ENCODE measurements at places on chromosomes 2 and 18.

DNA sequence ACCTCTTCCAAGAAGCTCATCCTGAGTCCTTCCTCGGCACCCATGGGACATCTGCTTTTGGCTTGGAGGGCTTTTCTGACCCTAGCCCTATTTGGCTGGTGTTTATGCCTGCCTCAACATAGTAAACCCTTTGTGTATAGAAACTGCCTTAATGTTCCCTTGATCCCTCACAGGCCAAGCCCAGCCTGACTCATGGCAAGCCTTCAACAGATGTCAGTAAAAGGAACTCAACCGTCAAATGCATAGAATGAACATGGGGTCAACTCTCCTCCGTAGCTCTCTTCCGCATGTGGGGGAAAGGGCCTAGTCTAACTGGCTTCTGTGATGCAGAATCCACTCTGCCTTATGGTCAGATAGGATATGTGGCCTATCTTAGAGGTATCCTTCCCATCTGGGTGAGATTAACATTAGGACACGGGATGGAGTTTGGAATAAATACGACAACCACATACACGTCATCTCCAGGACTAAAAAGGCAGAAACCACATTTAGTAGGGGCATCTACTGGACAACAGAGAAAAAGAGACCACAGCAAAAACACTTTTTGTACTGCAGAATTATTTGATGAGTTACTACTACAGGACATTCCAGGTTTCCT lies 2.5 kb upstream of the NPAS2 start:
- DNase-seq, result no peak

GRCh38 chr18:31039426-31039825 lies 3.1 kb downstream of the DSC3 start:
- no peak for DNase-seq

- no peak for DNase-seq
Measured at GRCh38 chr2:187148059-187148714, 299.2 kb upstream of the ZSWIM2 start.

DNA sequence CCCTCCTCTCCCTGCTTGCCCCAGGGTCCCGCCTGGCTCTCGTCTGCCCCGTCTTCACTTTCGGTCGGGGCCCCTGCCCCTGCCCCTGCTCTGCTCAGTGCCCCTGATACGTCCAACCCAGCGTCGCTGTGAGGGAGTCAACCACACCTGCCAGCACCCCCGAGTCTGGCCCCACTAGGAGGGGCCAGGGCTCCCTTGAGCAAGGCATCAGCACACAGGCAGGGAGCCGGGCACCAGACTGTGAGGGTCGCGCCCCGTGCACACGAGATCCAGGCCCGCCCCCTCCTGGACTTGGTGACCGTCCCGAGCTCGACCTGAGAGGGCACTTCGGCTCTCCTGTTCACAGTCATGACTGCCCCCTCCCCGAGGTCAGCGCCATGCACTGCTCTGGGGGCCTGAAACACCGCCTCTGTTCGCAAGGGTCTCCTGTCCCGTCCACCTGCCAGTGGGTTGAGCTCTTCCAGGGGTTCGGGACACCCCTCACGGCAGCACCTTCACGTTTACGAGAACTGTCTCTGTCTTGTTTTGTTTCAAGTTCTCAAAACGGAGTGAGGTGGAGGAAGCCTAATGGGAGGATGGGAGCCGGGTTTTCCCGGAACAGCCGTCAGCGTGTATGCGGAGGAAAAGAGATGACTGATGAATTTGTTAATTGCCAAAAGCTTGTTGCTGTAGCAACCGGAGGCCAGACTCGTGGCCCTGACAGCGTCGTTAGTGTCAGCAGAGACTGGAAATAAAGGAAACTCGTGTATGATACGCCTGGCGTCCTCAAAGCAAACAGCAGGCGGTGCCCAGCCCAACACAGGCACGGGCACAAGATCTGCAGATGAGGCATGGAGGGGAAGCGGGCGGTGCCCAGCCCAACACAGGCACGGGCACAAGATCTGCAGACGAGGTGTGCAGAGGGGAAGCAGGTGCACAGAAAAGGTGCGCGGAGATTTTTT lies 48.2 kb upstream of the KCNG2 start:
- DNase-seq, result peak; percentile 41

GRCh38 chr18:22915337-22915736 lies 17.8 kb upstream of the RBBP8 start:
- DNase-seq, result no peak

- DNase-seq, result no peak
Measured at GRCh38 chr2:160838691-160839090, 321.5 kb upstream of the TANK start.

DNA sequence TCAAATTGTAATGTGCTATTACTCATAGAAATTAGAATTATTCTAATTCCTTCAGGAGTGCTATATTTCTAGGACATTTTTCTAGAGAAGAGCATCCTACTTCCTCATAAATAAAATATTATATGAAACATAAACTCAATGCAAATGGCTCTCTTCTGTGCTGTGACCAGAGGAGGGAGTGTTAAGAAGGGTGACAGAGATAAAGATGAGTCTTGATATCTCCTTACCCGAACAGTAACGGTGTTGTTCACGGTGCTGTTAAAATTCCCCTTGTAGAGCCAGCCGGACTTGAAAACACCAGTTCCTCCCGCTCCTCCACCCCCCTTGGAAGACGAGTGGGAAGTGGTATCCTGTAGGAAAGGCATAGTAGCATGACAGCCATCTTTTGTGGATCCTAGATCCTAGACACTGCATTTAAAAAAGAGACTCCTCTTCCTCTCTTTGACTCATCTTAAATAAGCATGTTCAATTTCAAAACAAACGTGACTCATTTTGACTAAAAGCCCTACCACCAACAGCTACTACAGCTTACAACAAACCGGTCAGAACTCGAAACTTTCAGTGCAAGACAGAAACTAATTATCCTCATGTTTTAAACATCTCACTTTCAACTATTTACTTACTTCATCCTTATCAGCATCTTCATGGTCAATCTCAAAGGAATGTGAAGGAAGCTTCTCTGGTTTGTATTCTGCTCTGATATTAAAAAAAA lies 156.3 kb downstream of the DOCK10 start:
- no peak for DNase-seq

DNA sequence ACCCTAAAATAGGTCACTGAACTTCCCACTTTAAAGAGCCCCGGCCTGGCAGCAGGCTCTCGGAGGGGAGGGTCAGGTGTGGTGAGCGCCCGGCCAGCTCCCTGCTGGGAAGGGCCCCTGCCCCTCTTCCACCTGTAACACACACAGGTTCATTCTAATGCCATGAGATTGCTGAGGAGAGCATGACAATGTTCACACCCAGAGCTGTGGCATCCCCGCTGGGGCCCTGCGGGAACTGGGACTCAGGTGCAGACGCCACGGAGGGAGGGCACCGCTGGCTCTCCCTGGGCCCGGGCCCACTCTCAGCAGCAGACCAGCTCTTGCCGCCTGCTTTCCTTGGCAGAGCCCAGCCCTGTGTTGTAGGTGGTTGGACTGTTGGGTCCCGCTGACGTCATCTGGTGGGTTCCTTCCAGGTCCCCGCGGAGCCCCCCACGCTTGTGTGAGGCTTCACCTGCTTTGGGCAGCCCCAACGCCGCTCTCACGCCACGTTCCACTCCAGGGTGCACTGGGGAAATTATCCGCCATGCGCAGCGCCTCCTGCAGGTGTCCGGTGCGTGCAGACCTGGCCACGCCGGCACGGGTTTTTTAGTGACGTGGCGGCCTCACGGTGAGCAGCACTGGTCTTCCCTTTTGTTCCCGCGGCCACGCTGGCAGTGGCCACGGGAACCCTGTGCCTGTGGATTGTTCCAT lies 50.4 kb upstream of the KCNG2 start:
- DNase-seq, result no peak

DNA sequence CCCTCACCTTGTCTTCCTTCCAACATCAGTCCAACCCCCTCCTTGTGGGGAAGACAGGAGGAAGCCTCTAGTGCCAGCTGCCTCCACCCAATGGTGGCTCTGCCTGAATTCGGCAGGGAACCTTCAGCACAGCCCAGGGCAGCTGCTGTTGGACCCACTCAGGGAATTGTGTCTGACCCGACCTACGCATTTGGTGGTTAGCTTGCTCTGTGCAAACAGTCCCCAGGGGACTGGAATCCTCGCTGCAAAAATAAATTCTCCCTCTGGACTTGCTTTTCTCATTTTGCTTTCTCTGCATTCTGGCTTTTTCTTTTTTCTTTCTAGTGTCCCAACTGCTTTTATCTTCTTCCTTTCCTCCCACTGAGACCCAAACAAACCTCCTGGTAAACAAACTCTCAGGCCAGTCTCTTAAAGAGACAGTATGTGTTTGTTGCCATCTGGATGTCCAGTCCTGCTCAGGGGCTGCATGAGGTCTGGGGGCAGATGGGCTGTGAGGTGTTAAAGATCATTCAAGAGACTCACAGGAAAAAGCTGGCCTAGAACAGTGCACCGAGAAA lies 137.7 kb upstream of the HAAO start:
- no peak for DNase-seq

GRCh38 chr2:50649626-50650402 lies 382.1 kb downstream of the NRXN1 start:
- DNase-seq, result no peak

GRCh38 chr2:165621086-165621560 lies 151.6 kb downstream of the CSRNP3 start:
- DNase-seq, result no peak

- no peak for DNase-seq
Measured at GRCh38 chr2:204667990-204668389, 122.7 kb downstream of the PARD3B start.

GRCh38 chr2:208541989-208542464 lies 135.4 kb downstream of the PTH2R start:
- no peak for DNase-seq

GRCh38 chr2:191512216-191512835 lies 165.6 kb upstream of the NABP1 start:
- no peak for DNase-seq

DNA sequence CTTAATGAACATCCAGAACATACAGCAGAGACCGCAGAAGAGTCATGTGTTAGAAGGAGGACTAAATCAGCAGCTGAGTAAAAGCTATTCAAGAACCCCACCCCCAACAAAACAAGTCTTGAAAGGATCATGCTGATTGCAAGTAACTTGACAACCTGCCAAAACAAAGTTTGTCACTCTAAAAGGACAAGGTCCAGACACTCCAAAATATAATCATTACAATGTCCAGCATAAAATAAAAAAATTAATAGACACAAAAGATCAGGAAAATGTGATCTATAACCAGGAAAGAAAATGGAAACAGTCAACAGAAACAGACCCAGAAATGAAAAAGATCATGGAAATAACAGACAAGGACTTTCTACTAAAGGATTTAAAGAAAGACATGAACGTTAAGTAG lies 28.5 kb downstream of the CCDC88A start:
- no peak for DNase-seq

- DNase-seq, result no peak
Measured at GRCh38 chr2:165648801-165649200, 145.2 kb downstream of the GALNT3 start.

GRCh38 chr18:47411159-47411558 lies 159.7 kb upstream of the SKOR2 start:
- DNase-seq, result no peak

DNA sequence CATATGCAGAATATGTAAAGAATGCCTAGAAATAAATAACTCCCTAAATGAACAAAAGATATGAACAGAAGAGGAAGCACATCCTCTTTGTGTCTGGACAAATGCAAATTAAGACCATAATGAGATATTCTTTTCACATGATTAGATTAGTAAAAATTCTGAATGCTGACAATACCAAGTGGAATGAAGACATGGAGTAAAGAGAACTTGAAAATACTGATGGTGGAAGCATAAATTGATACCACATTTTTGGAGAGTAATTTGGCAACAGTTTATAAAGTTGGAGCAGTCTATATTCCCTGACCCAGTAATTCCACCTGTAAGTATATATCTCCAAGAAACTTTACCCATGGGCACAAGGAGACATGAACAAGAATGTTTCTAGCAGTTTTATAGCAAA lies 130.0 kb downstream of the CAPN13 start:
- no peak for DNase-seq

DNA sequence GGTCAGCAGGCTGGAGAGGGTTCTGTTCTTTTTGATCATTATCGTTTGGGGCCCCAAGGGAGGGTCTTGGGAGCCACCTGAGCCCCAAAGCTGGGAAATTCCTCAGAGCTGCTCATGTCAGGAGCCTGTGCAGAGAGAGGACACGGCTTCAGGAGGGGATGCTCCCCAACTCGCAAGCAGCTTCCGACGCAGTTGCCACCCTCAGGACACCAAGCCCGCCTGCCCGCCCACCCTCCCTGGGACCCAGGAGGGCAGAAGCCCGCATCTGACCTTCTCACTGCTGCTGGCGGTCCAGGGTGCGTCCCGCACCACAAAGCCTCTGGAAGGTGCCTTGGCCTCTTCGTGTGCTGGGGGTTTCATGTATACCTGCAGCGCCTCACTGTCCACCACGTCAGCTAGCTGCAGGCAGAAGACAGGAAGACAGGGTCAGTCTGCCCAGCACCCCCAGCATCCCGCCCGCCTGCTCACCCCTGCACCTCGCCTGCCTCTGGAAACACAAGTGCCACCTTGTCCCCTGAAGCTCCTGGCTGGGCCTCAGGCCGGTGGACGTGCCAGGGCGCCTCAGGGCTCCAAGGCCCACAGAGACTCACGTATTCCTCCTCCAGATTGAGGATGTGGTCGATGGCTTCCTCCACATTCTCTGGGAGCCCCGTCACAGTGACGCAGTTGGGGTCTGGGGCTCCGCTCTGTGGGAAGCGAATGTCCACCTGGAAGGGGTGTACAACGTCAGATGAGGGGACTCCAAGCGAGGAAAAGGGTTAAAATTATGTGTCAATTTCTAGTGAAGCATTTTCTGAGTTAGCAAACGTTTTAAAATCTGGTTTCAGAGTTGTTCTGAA lies 41.3 kb downstream of the ANO7 start:
- DNase-seq, result no peak

GRCh38 chr2:98912957-98913915 lies 22.8 kb downstream of the CRACDL start:
- DNase-seq, result no peak

- no peak for DNase-seq
Measured at GRCh38 chr2:197958592-197959150, 154.3 kb downstream of the PLCL1 start.

DNA sequence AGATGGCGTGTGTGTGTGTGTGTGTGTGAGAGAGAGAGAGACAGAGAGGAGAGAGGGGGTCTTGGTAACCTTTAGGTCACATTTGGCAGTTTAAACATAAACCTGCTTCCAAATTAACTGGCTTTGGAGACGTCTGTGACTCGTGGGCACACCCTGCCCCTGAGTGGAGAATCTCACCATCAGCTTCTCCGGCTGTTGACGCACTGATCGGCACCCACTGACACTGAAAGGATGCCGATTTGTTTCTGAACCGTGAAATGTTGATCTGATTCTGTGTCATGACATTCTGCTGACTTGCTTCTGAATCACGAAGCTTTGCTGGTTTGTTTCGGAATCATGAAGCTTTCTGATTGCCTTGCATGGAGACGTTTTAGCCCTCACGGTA lies 114.7 kb downstream of the RTP5 start:
- DNase-seq, result no peak

- no peak for DNase-seq
Measured at GRCh38 chr2:215983581-215984351, 29.6 kb downstream of the MREG start.

DNA sequence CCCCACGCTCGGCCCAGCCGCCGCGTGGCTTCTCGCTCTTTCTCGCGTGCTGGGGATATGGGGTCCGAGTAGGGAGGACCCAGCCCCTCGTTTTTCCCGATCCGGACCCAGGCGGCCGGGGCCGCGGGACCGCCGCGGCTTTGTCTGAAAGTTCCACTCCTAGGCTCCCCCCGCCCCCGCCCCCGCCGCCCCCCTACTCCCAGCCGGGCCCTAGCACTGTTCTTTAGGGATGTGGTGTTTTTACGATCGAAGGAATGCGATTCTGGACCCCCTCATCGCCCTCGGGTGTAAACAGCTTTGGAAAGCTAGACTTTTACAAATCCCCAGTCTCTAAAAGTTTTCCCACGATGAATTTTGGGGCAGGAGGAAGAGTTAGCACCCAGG lies 819 bp downstream of the TGIF1 start:
- no peak for DNase-seq

GRCh38 chr2:174577967-174578589 lies 19.5 kb downstream of the WIPF1 start:
- no peak for DNase-seq
